Mucosa of descending colon (tissue), 3 donors: ENCODE measurements at places on chromosomes 6 and 20. TPM values are rescaled to one million over a fixed set of nuclear protein-coding genes. Genes with fewer than 3 reads are reported as not detected.

GPLD1 gene
- total RNA-seq = 1.8 TPM

CLDN20 gene
- total RNA-seq = not detected

CALHM4 gene
- total RNA-seq = not detected

POPDC3 gene
- not detected for total RNA-seq

SUMO4 gene
- total RNA-seq = 3.6 TPM

GNAS-AS1 gene
- total RNA-seq = 1.0 TPM

APCDD1L gene
- total RNA-seq = 0.57 TPM

TENT5A gene
- 26.3 TPM for total RNA-seq

MYO6 gene
- 59.7 TPM for total RNA-seq

OR12D3 gene
- total RNA-seq = not detected

COL9A3 gene
- 0.70 TPM for total RNA-seq

- no peak for DNase-seq
Observed at GRCh38 chr20:8005033-8005432, 14.5 kb downstream of the TMX4 start.

GRCh38 chr6:108423982-108424705, 129.3 kb downstream of the AFG1L start:
- no peak for DNase-seq

DNA sequence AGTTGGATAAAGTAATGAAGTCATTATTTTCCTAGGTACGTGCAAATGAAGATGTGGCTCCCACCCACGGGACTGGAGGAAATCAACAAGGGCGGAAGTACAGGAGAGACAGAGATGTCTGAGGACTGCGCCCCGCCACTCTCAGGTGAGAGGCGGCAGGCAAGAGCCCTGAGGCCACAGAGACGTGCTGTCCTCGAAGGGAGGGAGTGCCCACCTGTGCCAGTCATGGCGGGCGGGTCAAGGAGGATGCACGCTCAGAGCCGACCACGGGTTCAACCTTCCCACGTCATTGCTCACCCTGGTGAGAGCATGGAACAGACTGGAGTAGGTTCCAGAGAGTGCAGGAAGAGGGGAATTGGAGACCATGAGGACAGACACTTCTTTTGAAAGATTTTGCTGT, 12.7 kb downstream of the CST8 start:
- DNase-seq = no peak

DNA sequence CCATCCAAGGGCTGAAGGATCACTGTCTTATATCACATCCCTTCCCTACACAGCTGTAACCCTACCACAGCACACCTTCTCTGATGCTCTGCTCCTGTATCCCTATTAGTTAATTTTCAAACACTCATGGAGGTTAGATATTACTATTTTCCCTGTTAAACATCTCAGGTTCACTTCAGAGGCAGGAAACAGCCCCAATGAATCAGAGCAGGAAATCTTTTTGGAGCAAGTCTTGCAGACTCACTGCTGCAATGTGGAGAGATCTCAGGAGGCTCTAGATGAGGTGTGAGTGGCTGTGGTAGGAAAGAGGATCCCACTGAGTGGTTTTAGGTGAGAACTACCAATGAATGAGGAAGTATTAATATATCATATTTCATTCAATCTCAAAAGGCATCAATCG, 19.7 kb upstream of the HTR1B start:
- DNase-seq = no peak

DNA sequence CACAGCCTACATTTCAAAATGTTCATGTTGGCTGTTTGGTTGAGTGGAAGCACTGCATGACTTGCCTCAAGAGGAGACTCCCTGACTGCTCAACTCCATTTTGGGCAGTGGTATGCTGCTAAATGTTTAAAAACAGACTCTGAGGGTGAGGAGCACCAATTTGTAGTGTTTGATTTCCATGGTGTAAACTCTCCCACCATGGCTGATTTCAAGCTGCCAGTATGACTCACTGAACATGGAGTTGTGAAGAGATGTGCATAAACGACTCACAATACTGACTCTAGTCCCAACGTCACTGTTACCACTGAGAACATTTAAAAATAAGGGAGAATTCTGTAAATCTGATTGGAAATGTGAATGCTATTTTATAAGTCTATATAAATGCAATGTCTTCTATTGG, 70.4 kb downstream of the BACH2 start:
- no peak for DNase-seq

- no peak for DNase-seq
Observed at GRCh38 chr6:6620766-6621425, 32.4 kb downstream of the LY86 start.

GRCh38 chr6:40391086-40391485, 196.1 kb downstream of the LRFN2 start:
- no peak for DNase-seq

- no peak for DNase-seq
Observed at GRCh38 chr20:34712525-34713192, 8.5 kb downstream of the TP53INP2 start.

DNA sequence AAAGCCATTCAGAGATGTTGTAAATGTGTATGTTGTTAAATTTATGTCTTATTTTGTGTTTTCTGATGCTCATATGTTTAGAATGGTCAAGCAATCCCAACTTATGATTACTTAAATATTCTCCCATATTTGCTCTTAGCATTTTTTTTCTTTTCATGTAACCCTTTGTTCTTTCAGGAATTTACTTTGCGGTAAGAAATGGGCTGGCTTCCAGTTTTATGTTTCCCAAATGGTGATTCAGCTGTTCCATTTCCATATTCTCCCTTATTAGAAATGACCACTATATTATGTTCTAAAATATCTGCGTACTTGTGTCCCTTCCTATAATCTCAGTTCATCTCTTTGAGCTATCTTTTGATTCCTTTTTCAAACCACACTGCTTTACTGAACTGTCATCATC, 113.7 kb downstream of the CDH26 start:
- no peak for DNase-seq

DNA sequence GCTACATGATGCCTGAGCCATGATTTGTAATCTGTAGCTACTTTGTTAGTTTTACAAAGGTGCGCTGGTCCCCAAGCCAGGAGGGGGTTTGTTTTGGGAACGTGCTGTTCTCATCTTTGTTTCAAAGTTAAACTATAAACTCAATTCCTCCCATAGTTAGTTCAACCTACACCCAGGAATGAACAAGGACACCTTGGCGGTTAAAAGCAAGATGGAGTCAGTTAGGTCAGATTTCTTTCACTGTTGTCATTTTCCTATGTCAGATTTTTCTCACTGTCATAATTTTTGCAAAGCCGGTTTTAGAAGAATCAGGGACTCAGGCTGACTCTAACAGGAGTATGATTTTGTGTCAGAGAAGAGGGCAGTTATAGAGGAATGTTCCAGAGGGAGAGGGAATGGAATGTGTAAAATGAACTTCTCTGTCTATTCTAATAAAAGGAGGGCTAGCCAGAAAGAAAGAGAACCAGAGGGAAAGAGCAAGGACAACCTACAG, 2.3 kb upstream of the GMPR start:
- DNase-seq = no peak

- DNase-seq = no peak
Observed at GRCh38 chr20:9886227-9886626, 47.4 kb upstream of the PAK5 start.

DNA sequence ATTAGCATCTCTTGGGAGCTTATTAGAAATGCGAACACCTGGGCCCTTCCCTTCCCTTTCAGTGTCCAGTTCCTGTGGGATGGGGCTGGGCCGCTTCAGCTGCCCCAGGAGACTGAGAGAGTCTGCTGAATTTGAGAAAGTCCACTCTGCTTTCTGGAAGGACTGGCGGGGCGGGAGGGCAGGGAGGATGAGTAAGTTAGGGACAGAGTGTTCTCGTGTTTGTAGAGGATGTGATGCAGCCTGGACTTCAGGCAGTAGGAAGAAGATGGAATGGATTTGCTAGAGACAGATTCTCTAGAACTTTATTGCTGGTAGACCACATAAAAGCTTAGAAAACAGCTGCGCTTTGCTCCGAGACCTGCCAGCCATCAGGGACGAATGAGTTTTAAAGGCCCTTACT, 1.1 kb upstream of the TULP4 start:
- DNase-seq = no peak

- no peak for DNase-seq
Observed at GRCh38 chr6:143598466-143599080, 79.2 kb upstream of the PHACTR2 start.

- no peak for DNase-seq
Observed at GRCh38 chr6:150717419-150717818, 117.7 kb downstream of the PLEKHG1 start.

GRCh38 chr6:143934331-143934730, 70.1 kb downstream of the ZC2HC1B start:
- no peak for DNase-seq

GRCh38 chr6:144855812-144856531, 570.8 kb downstream of the UTRN start:
- DNase-seq = no peak

GRCh38 chr20:59122566-59122919, 41.1 kb upstream of the ZNF831 start:
- no peak for DNase-seq

- no peak for DNase-seq
Observed at GRCh38 chr6:17577059-17577458, 23.0 kb upstream of the FAM8A1 start.

GRCh38 chr6:15823838-15824414, 161.1 kb upstream of the DTNBP1 start:
- DNase-seq = no peak

DNA sequence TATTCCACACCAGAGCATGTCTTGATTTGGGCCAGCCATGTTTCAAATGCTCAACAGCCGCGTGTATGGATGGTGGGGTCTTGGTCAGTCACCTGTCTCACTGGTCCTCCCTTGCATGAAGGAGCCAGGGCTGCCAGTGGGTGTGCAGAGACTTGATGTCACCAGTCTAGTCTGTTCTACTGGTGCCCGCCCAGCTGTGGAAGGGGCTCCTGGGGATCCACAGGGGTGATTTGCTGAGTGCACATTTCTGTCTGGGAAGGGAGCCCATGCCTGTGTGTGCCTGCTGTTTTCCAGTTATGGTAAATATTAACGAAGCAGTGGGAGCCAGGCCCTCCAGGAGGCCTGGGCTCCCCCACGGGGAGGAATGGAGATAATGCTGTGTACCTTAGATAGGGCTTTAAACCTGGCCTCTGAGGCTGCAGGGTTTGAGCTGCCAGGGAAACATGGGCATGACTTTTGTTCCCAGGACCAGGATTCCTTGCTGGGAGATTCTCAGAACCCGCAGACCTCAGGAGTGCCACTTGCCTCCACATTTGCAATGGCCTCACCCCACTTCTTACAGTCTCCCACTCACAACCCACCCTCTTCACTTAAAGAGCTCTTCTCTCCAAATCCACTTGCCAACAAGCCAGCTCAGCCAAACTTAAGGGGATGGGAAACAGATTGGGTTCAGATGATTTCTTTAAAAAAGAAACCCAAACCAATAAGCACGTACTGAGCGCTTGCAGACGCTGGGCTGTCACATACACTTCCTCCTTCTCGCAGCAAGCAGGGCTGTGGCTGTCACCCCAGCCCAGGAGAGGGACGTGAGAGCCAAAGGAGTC, 54.1 kb downstream of the VEGFA start:
- DNase-seq = peak; percentile 56

- no peak for DNase-seq
Observed at GRCh38 chr6:157144859-157145568, 178.3 kb downstream of the TMEM242 start.

DNA sequence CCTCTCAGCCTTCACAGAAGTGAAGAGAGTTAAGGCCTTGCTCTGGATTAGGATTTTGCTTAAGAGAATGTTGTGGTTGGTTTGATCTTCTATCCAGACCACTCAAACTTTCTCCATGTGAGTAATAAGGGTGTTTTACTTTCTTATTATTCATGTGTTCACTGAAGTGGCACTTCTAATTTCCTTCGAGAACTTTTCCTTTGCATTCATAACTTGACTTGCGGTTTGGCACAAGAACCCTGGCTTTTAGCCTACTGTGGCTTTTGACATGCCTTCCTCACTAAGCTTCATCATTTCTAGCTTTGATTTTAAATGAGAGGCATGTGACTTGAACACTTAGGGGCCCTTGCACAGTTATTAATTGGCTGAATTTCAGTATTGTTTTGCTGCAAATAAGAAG, 166.1 kb upstream of the OPRM1 start:
- DNase-seq = no peak

GRCh38 chr20:53946106-53946505, 124.3 kb downstream of the BCAS1 start:
- no peak for DNase-seq
